Activated CD4-positive, CD25-positive, alpha-beta regulatory T cell treated with anti-CD3 and anti-CD28 coated beads, Interleukin-2, amount 50 U/mL, for 16 hours (primary cell): ENCODE measurements at places on chromosomes 4 and X.

GRCh38 chr4:179095585-179096221 lies 1653.5 kb upstream of the AGA start:
- DNase-seq, result no peak

DNA sequence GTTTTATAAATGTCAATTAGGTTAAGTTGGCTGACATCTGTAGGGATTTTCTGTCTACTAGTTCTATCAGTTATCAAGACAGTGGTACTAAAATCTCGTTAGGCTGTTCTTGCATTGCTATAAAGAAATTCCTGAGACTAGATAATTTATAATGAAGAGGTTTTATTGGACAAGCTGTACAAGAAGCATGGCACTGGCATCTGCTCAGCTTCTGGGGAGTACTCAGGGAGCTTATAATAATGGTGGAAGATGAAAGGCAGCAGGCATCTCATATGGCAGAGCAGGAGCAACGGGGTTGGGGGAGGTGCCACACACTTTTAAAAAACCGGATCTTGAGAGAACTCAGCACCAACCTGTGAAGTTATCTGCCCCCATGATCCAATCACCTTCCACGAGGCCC lies 28.2 kb downstream of the CHIC2 start:
- DNase-seq, result no peak

- DNase-seq, result no peak
Observed at GRCh38 chrX:36867143-36867542, 141.0 kb upstream of the FAM47C start.

DNA sequence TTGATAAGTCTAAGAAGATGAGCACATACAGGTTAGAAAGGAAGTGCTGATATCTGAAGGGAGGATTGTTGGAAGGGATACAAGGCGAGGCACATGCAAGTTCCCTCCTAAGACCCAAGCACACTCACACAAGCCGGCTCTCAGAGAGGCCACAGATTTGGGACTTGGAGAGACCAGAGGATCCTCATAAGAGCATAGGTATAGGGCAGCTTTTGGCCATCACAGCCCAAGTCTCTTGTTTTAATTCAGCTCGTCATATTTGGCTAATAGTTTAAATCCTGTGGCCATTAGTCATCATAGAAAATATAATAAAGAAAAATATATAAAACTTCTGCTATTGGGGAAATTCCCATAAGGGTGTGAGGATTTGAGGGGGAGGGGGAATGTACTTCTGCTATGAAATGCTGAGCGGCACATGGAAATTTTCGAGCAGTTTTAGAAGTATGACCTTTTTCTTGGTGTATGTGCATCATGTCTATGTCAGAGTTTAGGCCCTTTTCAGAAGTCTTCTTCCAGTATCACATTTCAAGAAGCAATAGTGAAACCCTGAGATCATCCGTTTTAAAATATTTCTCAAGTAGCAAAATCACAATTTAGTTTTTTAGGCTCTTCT lies 97.7 kb downstream of the NFKB1 start:
- DNase-seq, result no peak

GRCh38 chr4:51963841-51964517 lies 56.2 kb downstream of the LRRC66 start:
- no peak for DNase-seq

DNA sequence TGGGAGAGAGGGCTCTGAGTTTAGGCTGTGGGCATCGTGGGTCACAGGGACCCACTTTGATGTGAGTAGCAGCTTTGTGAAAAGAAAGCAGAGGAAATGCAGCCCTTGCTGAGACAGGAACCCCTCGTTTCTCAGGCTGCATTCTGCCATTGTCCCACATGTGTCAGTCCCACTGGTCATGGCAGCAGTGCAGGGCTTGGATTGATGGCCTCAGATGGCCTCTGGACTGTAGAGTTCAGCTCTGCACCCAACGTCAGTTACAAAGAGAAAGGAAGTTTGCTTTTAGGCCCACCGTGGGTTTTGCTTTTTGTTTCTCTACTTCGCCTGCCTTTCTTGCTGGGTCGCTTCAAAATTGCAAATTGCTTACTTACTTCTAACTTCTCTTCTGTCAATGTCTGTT lies 248.3 kb upstream of the KLF3 start:
- no peak for DNase-seq

DNA sequence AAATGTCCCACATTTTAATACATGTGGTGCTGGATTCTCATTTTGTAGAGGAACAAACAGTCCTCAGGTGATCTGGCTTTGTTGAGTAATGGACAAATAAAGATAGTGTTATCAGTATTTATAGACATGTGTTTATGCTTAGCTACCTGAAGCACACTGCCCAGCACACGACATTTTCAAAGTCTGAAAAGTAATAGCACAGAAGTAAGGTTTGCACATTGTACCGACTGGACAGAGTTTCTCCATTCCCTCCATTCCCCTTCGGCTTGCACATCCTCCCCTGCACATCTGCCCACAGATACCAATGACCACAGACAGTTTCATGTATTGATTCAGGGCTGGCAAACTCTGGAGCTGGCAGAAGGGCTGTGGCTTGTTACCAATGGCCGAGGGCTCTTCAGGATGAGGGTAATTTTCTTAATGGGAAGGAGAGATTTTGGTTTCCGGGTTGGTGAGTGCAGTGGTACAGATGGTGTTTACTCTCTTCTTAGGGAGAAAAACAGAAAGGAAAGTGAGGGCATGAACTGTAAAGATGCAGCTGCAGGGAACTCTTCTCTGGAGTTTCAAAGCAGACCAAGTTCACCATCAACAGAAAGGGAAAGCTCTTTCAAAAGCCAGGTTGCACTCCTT lies 2.3 kb downstream of the GRPR start:
- DNase-seq, result no peak

DNA sequence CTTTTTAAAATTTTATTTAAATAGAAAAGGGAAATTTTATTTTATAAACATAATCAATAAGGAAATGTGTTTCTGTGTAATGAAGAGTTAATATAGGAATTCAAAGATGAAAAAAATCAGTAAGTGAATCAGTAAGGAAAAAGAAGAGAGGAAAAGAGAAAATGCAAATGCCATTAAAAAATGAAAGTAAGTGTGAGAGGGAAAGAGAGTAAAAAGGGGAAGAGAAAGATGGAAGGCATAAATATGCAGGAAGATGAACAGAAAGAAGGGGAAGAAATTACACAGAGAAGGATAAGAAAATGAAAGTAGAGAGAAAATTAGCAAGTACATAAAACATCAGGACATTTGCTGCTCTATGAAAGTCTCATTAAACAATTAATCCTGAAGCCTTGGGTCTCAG lies 349.9 kb downstream of the FSTL5 start:
- DNase-seq, result no peak

GRCh38 chr4:127217586-127218229 lies 415.0 kb upstream of the INTU start:
- DNase-seq, result no peak

DNA sequence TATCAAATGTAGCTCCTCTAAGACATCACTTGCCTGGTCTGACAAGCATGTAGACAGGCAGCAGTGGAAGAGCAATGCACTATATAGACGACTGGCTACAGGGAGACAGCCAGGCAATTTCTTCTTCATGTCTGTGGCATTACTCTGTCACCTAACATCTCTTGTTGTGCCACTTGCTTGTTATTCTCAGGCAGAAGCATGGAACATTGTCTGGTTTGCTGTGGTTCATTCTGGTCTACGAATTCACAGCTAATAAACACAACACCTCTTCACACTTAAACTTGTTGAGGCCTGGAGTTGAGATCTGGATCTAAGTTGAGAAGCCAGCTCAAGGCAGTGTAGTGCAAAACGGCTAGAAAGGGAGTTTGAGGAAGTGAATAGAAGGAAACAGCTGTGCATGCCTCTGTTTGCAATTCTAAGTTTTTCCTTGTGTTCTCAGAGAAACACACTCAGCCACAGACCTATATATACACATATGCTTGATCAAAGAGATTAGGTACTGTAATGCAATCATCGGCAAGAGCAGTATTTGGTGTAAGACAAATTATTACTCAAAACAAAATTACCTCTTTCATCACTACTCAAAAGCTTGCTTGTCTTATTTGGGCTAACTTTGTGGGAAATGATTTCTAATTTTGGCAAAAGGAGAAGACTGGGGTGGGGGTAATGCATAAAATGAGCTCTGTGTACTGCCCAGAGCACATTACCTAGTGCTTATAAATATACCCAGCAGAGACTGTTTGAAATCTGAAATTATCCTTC lies 243.8 kb downstream of the PPP3CA start:
- no peak for DNase-seq

GRCh38 chr4:13218326-13218958 lies 265.7 kb downstream of the RAB28 start:
- no peak for DNase-seq

GRCh38 chr4:16271411-16271810 lies 45.1 kb upstream of the TAPT1 start:
- DNase-seq, result no peak

DNA sequence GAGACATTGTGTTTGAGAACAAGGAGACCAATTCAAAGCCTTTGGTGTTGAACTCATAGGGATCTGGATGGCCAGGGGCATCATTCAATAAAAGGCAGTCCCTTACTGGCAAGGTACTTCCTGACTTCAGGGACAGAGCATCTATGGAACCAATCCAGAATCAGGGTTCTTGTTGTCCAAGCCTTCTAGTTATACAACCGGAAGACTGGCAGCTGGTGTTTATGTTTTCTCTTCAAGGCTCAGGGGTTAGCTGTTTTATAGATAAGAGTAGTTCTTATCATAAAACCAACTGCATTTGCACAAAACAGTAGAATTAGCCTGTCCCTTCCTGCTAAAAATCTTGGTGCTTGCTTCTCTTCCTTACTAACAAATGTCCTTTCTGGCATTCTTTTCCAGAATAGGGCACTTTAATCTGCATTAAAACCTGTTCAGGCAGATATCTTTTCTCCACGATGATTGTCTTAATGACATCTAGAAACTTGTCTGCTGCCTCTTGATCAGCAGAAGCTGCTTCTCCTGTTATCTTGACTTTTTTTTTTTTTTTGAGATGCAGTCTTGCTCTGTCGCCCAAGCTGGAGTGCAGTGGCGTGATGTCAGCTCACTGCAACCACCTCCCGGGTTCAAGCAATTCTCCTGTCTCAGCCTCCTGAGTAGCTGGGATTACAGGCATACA lies 38.4 kb upstream of the ARHGEF6 start:
- DNase-seq, result no peak

DNA sequence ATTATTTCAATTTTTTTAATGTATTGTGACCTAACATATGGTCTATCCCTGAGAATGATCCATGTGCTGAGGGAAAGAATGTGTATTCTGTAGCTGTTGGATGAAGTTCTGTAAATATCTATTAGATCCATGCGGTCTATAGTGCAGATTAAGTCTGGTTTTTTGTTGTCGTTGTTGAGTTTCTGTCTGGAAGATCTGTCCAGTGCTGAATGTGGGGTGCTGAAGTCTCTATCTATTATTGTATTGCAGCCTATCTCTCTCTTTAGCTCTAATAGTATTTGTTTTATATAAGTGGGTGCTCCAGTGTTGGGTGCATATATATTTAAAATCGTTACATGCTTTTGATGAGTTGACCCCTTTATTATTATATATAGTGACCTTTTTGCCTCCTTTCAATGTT lies 26.2 kb upstream of the PAGE3 start:
- DNase-seq, result no peak

DNA sequence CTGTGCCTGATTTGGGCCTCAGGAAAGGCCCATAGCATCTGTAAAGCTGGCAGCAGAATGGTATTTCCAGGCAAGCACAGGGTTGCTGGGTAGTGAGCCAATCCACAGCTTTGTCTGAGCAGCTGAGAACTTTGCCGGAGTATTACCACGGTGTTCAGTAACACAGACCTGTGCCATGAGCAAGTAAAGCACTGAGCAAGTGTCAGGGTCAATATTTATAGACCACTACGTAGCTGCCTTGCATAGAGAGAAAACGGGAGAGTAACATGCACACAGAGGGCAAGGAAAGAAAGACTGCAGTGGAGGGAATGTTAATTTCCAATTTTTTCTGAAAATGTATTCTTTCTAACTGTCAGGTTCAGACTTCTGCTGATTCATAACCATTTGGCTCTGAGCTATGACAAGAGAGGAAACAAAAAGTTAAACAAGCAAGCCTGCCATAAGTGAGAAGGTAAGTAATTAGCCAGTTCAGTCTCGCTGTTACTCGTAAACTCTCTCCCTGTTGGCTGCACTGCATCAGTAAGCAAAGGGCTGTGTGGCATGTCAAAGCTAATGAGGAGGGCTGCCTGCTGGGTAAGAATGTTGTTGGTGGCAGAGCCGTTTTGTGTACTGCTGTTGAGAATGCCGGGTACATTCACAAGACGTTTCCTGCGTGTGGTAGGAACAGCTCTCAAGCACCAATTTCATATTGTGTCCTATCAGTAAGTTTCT lies 238.1 kb downstream of the BMPR1B start:
- no peak for DNase-seq

DNA sequence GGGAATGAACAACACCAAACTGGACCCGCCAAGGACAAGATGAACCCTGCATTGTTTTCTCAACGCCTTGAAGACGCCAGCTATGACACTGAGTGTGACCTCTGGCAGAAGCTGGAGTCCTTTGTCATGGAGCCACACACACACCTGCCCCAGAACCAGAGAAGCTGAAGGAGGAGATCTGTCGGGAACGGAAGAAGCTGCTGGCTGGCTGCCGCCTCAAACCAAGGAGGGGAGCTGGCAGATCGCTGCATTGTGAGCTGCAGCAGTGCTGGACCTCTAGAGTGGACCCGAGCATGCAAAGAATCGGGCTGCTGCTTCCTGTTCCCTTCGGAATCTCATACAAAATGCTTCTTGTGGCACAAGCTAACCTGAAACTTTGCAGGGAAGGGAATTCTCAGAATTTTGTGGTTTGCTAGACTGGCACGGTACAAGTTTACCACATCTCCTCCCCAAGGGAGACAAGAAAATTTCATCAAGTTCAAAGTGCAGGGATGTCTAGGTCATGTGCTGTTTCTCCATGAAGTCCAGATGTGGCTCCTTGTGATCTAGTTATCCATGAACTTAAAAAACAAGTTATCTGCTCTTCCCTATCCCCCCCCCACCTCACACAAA lies 23.4 kb upstream of the GLRB start:
- DNase-seq, result no peak

DNA sequence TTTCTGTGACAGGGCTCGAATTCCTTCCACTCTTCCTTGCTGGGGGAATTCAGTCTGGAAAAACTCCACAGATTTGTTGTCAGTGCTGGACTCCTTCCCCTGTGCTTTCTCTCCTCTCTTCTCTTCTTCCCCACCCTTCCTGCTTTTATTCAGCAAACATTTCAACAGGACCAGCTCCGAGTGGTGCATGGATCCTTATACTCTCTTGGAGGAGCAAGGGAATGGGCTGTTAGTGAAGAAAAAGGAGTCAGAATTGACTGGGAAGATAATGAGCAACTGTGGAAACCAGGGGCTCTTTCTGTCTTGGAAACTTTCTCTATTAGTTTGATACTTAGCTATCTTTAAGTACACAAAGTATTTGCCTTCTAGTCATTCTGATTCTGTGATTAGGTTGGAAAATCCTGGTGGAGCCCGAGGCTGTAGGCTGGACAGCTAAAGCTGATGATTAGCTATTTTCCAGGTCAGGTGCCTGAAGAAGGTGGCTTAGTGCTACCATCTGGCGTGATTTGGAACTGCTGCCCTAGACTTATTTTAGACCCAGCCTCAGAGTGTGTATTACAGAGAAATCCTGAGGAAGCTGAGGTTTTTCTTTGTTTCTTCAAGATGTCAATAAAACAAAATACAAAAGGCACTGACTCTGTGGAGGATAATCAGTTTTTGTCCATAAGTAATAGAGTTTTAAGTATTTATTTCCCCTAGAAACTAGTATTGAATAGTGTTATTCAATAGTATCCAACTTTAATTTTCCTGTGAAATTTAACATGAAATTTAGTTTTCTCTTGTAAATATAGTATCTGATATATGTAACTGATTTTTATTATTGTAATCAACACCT lies 38.4 kb downstream of the NAP1L5 start:
- peak; percentile 4 for DNase-seq
